Activated B cell treated with CpG ODN at 0.5 μM for 24 hours (primary cell): ENCODE measurements at places on chromosomes 4 and X. TPM values are rescaled to one million over a fixed set of nuclear protein-coding genes. Genes with fewer than 3 reads are reported as not detected.

DNA sequence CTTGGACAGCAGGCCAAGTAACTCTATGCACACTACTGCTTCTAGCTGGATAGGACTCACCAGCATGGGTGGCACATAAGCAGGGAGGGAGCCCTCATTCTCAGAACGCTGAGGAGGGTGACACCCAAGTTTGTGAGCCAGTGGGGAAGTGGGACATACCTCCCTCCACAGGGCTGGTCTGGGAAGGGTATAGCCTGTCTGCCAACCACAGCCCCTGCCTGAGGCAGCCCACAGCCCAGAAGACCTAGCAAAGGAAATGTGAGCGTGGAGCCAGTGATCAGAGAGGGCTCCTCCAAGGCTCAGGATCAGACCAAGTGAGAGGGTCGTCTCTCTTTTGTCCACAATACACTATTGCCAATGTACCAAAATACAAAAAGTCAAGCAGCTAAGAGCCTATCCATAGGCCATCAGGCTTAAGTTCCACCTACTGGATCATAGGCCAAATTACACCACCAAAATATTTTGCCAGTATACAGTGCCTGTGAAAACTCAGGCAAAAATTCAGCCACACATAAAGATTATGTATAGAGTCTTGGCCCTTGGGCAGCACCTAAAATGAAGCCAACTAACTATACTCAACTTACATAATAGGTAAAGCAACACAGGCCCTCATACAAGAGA lies 1203.1 kb downstream of the PCDH18 start:
- DNase-seq: no peak

- DNase-seq: no peak
Measured at GRCh38 chr4:24927049-24927448, 14.2 kb upstream of the CCDC149 start.

DNA sequence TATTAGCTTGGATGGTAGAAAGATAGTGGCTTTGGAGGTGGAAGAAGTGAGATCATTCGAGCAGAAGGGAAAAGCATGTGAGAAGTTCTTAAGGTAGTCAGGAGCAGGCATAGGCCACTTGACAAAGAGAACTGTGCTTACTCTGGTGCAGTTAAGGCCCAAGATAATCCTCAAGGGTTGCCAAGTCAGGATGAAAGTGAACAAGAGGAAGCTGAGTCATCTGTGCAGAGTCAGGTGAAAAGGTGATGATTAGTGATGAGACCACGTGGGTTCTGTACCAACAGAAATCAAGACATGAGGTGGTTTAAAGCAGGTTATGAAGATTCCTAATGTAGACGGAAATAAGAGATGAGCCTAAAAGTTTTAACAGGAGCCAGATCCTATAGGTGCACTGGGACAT lies 369.8 kb downstream of the DTHD1 start:
- no peak for DNase-seq

CASK gene
- 21.5 and 23.0 TPM in 2 replicates for total RNA-seq

TRPC3 gene
- not detected in 2 replicates for total RNA-seq

GASK1B gene
- total RNA-seq: not detected in 2 replicates

- no peak for DNase-seq
Measured at GRCh38 chr4:106579236-106579635, 210.7 kb upstream of the GIMD1 start.

- DNase-seq: no peak
Measured at GRCh38 chrX:17298564-17298963, 76.4 kb upstream of the NHS start.

DNA sequence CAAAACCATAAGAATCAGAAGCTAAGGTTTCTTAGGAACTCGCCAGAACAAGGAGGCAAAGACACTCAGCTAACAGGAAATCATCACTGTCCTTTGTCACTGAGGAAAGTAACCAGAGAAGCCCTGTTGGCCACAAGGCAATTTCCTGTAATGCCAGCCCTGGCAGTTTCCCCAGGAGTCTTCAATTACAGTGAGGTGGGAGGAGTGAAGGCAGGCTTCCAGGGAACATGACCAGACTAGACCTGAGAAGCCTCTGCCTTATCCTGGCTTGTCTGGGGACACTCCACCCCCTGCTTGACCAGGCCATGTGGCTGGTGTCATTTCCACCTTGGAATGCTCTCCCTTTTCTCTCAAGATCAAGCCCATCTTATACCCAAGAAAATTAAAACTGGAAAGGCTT lies 125.3 kb downstream of the COL4A6 start:
- DNase-seq: no peak

KCNE5 gene
- total RNA-seq: 0.40 and 0.42 TPM in 2 replicates

DNA sequence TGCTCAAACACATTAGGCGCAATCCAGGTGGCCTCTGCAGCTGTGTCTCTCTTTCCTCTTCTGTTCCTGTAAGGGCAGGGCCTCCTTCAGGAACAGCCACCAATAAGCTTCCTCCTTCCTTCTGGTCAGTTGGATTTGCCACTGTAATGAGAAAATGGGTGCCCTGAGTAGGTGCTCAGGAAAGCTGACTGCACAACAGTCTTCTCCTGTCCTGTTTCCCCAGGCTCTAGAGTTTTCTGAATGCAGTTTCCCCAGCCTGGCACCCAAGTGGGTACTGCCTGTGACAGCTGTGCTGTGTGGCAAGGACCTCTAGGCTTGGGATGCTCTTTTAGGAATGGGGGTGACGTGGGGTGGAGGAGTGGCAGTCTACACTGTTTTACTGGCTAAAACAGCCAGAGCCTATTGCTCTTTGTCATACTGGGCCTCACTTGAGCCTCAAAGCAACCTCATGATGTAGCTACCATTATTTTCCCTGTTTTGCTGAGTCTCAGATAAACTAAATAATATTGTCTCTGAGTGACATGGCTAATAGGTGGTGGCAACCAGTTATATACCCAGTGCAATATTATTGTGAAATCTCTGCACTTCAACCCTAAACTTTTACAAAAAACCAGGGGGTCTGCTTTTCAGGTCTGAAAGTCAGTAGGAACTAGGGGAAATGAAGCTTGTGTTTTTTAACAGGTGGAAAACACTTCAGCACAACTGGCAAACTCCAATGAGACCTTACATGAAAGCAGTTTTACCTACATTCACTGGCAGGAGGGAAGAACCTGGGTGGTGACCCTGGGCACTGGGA lies 1.2 kb downstream of the CXCL2 start:
- no peak for DNase-seq

DNA sequence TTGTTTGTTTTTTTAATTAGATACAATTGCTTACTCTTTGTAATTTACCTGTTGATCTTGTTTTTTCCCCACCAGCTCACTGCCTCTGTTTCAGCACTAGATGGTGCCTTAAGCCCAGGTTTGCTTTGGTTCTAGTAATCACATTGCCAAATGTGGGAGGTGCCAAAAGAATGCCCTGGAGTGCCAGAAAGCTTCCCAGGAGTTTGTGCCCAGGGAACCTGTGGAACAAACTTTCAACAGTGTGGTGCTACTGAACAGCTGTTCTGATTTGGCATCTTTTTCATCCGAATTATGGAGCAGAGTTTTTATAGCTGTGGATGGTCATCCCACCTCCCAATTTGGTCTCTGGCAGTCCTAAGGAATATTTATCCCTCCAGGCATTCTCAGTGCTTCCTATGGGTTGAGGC lies 1000.7 kb downstream of the STIM2 start:
- no peak for DNase-seq

DNA sequence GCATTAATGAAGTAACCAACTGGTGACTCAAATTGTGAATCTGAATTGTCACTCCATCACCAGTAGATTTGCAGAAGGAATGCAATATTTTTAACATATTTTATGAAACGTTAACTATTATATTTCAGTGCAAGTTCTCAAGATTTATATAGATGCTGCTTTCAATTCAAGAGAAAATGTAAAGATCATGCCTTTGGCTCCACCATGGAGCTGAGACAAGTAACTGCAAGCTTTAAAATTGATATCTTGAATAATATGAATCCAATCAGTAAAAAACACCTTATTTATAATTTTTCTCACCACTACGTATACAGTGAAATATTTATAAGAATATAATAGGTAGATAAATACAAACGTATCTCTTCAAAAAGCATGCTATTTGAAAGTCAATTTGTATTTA lies 27.8 kb upstream of the GALNTL6 start:
- DNase-seq: no peak

HSFX3 gene
- not detected in 2 replicates for total RNA-seq

- no peak for DNase-seq
Measured at GRCh38 chr4:2489841-2490552, 21.1 kb downstream of the RNF4 start.

GRCh38 chr4:64305565-64306254 lies 103.5 kb downstream of the TECRL start:
- DNase-seq: no peak

TRIM75 gene
- not detected in 2 replicates for total RNA-seq

CTAG1A gene
- total RNA-seq: not detected in 2 replicates

UGT2A1 gene
- not detected in 2 replicates for total RNA-seq

DNA sequence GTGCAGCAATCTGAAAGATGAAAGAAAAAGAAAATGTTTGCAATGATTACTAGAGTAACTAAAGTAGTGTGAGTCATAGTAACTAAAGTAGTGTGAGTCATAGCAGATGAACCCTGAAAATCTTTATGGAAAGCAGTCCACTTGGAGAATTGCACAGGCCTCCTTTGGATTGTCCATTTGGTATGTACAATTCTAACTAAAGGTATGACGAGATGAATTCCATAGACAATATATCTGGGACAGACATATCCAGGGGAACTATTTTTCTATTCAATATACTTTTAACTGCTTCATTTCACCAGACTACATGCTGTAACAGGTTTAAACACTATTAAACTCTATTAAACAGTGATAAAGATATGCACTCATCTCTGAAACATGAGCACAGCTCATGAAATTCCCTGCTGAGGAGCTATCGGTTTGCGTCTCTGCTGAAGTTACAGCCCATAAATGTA lies 798.7 kb downstream of the PCDH7 start:
- DNase-seq: no peak

BTK gene
- total RNA-seq: 193 and 219 TPM in 2 replicates

DNA sequence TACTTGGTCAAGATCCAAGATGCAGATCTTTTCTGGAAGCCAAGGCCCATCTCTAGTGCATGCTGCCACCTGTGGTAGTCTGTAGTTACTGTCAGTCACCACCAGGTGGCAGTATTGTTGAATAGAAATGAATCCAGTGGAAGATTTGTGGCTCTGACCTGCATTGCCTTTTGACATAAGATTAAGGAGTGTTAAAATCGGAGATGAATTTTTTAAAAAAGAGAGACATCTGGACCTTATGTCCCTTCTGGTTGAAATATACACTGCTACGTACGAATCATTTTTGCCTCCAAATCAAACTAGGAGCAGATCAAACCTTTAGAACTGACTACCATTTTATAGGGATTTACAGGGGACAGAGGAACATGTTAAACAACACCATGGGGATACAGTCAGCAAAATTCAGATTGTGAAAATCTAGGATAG lies 46.9 kb upstream of the RHOH start:
- DNase-seq: no peak

GRCh38 chr4:136203199-136203598 lies 1329.1 kb downstream of the PCDH18 start:
- no peak for DNase-seq

GRCh38 chr4:1547131-1547855 lies 136.8 kb downstream of the FAM53A start:
- DNase-seq: no peak

DNA sequence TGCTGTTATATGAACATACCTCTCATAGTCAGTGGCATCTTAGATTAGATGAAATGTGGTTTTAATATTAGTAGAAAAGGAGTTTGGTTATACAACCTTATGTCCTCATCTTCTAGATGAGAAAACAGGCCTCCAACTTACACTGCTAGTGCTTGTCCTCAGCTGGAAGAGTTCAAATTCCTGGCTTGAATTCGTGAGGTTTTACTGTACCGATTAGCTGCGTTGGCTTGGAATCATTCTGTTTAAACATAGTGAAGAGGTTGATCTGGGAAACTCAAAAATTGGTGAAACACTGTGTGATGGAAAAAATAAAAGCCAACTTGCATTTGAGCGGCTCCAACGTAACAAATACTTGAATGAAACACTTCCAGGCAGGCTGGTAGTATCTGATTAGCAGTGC lies 81.0 kb downstream of the LNX1 start:
- no peak for DNase-seq

DNA sequence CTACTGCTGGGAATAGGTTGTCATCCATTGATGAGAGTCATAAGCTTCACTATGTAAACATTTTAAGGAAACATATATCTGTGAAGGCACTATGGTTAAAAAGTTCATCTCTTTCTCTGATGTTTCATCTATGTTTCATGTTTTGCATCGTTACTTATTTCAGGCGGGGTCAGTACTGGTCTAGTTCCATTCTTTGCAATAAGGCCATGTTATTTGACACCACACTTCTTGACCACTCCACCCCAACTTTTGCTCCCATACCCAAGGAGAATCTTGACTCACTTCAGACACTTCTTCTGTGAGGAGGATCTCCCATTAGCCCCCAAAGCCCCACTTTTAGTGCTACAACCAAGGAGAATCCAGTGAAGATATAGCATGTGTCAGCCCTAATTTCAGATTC lies 119.4 kb downstream of the GRIA3 start:
- DNase-seq: no peak

DNA sequence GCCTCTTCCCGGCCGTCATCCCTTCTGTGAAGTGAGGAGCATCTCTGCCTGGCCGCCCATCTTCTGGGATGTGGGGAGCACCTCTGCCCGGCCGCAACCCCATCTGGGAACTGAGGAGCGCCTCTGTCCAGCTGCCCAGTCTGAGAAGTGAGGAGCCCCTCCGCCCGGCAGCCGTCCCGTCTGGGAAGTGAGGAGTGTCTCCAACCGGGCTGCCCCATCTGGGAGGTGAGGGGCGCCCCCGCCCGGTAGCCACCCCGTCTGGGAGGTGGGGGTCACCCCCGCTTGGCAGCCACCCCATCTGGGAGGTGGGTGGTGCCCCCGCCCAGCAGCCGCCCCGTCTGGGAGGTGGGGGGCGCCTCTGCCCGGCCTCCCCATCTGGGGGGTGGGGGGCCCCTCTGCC lies 142.3 kb downstream of the LAS1L start:
- no peak for DNase-seq

GRCh38 chrX:39133971-39134370 lies 332.7 kb downstream of the MID1IP1 start:
- DNase-seq: peak; percentile 27

ATG4A gene
- 8.1 and 9.9 TPM in 2 replicates for total RNA-seq

DNA sequence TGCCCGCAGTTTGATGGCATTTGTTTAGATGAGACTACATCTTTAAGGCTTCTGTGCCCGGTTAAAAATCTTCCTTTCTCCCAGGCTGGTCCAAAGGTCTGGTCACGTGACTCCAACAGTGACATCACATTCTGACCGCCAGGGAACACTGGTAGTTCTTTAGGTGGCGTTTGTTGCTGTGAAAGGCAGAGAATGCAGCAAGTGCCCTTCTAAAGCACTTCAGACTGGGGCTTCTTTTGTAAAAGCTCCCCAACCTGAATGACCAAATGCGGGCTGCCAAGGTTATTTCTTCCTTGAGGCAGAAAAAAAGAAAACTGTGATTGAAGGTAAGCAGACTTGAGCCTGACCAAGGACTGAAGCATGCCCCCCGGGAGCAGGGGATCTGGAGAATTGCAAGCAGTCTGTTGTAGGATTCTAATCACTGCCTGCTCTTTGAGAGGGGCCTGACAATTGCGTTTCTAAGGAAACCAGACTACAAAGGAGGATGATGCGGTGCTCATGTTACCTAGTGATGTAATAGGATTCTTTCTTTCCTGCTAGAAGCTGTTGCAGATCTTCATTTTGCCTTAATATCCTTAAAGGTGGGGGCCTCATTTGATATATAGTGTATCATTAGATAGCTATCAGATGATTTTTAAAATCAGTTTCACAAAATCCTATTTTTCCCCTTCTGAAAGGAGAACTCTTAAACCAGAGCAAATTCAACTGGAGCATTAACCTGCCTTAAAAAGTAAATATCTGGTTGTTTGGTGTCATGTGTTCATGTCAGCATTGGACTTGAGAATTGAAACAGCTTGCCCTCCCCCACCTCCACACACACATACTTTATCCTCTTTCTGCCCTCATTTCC lies 133.1 kb downstream of the AKAP4 start:
- DNase-seq: no peak

GRCh38 chr4:8286719-8287342 lies 17.3 kb downstream of the HTRA3 start:
- no peak for DNase-seq
